ENCODE measurements at places on chromosomes 2 and 18. TPM values are rescaled to one million over a fixed set of nuclear protein-coding genes. Genes with fewer than 3 reads are reported as not detected.

DNA sequence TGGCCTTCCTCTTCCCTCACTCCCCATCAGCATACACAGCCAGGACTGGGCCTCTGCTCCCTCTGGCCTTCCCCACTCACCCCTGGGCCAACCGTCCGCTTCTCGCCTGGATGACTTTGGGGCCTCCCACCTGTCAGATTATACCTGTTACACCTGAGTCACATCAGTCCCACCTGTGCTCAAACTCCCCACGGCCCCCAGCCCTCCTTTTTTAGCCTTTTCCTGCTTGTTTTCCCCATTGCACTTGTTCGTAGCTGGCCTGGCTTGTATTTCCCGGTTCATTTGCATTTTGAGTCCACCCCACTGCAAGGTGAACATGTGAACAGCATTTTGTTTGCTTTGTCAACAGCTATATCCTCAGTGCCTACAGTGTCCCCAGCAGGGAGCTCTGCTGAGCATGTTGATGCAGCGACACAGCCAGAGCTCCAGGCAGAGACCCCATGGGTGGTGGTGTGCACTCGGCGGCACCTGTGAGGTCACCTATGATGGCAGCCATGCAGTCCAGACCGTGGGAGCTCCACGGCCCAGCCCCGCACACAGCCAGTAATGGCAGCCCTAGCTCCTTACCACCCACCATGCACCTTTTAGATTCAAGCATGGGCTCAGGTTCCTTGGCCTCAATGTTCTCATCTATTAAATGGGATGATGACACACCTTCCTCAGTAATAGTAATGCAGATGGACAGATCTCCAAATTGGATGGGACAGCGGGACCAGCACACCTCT, 276.4 kb upstream of the HS6ST1 start:
- no peak for DNase-seq

Gene SLC23A3
- total RNA-seq: 7.6 TPM

- no peak for DNase-seq
Measured at GRCh38 chr2:135072125-135072997, 20.3 kb downstream of the RAB3GAP1 start.

Gene FABP1
- total RNA-seq: 5,199 TPM

DNA sequence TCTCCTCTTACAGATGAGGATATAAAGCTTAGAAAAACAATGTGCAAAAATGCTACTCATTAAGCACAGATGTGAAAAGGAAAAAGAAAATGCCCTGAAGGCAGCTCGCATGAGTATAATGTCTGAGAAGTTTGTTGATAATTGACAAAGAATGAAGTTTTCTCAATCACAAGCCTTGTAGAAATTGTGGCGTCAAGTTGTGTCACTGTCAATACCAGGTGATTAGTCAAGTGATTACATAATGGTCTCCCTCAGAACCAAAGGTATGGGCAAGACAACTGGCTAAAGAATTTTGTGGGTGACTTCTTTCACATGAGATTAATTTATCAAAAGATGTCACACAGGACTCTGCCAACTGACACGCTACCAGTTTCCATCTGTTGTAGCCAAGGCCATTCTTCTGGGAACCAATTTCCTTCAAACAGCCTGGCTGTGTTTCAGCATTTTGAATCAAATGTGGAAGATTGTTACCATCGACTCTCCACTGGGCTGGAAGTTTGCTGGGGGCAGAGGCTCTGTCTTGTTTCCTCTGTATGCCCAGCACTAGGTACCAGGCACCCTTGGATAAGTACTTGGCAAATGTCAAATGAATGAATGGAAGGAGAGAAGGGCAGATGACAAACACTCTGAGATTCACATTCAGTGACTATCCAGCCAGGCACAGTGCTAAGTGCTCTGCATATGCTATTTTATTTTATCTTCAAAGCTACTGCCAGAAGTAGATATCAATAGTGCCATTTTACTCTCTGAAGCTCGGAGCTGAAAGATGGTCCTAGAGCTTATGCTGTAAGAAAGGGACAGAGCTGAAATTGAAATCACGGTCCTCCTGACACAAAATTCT, 5.9 kb upstream of the FN1 start:
- no peak for DNase-seq

Gene SERPINB10
- not detected for total RNA-seq

Gene PPIL3
- 25.0 TPM for total RNA-seq

DNA sequence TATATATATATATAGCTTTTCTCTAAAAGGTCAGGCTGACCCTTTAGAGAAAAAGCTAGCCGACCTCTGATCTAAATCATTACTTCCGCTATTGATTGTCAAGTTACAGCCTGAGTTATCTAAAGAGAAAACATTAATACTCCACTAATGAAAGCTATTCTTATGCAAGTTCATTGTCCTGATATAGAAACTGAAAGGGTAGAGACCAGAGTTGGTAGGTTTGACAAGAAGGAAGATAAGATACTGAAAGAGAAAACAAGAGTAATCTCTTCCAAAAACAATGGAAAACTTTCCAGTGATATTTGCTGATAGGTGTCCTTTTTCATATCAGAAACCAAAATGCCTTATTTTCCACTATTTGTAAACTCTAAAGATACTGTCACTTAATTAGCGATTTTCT, 62.8 kb upstream of the SLC39A10 start:
- DNase-seq: no peak

Gene RESP18
- total RNA-seq: not detected

Gene DSG1
- total RNA-seq: not detected

Gene DNAH7
- total RNA-seq: 5.5 TPM

Gene CNTNAP5
- total RNA-seq: not detected

- no peak for DNase-seq
Measured at GRCh38 chr18:22831441-22831904, 101.7 kb upstream of the RBBP8 start.

All from mucosa of descending colon (tissue), 3 donors.